Chondrocyte (in vitro differentiated cells): ENCODE measurements at places on chromosomes 2 and 18. TPM values are rescaled to one million over a fixed set of nuclear protein-coding genes. Genes with fewer than 3 reads are reported as not detected.

DNA sequence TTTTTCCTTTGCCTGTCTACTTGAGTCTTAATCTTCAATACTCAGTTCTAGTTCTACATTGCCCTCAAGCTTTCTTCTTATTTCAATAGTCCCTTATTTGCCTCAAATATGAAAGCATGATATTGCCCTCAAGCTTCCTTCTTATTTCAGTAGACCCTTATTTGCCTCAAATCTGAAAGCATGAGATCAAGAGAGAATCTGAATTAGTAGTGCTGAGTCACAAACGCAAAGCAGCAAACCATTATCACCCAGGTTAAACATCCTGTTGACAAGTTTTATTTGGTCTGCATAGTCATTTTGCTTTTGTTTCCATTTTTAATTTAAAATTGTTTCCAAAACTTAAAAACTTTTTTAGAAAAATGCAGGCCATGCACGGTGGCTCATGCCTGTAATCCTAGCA is 583.3 kb upstream of the FSHR start:
- DNase-seq: no peak
- no peaks in the 10 kb centered on the region for H3K36me3 ChIP-seq
- no peak overlapping the region for H3K4me3 ChIP-seq
- H3K27ac ChIP-seq: no peak overlapping the region
- H3K27me3 ChIP-seq: no peaks in the 10 kb centered on the region

PROC gene
- 2.6 to 5.3 TPM (median 2.7 TPM) in 3 replicates for total RNA-seq

TCF4 gene
- total RNA-seq: 36.8 to 91.8 TPM (median 46.6 TPM) in 3 replicates

GRCh38 chr2:142981069-142981378 is 103.6 kb downstream of the KYNU start:
- no peak overlapping the region for H3K4me3 ChIP-seq
- no peaks in the 10 kb centered on the region for H3K27me3 ChIP-seq
- no peak overlapping the region for H3K27ac ChIP-seq
- no peaks in the 10 kb centered on the region for H3K36me3 ChIP-seq

GPR75 gene
- 1.1 to 2.4 TPM (median 1.2 TPM) in 3 replicates for total RNA-seq

TMEM247 gene
- total RNA-seq: not detected in 3 replicates

DNA sequence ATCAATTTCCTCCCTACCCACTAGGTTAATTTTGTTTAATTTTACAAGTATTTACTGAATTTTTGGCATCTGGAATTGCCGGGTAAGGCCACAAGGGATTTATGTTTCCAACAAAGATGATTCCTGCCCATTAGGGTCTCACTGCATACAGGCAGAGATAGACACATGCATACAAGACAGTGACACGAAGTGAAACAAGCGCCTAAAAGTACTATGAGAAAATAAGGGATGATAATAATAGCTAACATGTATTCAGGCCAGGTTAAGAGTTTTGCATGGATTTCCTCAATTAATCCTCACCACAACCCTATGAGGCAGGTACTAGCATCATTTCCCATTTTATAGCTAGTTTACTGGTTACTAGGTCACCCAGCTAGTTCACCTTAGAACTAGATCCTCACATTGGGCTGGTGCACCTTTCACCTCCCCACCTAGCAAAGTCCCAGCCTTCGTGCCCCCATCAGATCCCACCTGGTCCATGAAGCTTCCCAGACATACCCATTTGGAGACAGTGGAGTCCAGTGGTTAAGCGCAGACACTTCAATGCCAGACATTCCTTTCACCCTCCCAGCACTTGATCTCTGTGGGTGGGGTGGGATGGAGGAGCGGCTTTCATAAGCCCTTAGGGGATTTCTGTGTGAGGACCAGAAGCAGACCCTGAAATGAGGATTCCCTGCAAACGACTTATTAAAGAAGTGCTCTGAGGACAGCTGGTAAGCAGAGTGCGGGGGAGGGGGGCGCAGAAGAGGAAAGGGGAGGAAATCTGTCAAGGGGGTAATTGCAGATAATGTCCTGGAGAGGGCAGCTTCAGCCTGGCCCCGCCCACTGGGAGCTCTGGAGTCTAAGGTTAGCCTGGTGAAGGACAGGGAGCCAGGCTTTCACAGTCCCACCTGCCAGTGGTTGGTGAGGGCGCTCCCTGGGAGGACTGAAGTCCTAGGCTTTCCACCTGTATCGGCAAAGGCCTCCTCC is 5.8 kb upstream of the DGUOK start:
- H3K4me1 ChIP-seq: peaks cover 3% of the 10 kb centered on the region
- no peaks in the 10 kb centered on the region for H3K27me3 ChIP-seq
- peak overlapping the region; percentile 20 for H3K27ac ChIP-seq
- H3K4me3 ChIP-seq: no peak overlapping the region

ARHGAP25 gene
- total RNA-seq: 0.31 to 0.50 TPM in 2 of 3 replicates, not detected in the other

DNA sequence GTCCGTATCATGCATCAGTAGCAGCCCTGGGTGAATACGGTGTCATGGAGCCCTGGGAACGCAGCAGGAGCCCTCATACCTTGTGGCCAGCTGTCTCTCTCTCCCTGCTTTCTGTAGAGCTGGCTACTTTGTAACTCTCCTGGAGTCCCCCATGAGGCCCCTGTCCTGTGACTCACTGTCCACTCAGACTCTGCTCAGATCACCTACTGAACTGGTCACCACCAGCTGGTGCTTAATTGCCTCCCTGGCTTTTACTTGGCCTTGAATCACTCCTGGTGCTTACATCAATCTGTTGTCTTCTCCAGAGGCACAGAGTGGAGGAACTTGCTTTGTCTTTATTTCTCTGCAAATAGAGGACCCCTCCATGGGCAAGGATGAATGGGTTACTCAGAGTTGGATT is 172.7 kb downstream of the HRH4 start:
- no peak for DNase-seq
- no peak overlapping the region for H3K27ac ChIP-seq
- H3K27me3 ChIP-seq: peaks cover 14% of the 10 kb centered on the region
- no peaks in the 10 kb centered on the region for H3K4me1 ChIP-seq
- no peaks in the 10 kb centered on the region for H3K36me3 ChIP-seq
- no peak overlapping the region for H3K4me3 ChIP-seq

CHPF gene
- total RNA-seq: 273 to 276 TPM (median 273 TPM) in 3 replicates

DNA sequence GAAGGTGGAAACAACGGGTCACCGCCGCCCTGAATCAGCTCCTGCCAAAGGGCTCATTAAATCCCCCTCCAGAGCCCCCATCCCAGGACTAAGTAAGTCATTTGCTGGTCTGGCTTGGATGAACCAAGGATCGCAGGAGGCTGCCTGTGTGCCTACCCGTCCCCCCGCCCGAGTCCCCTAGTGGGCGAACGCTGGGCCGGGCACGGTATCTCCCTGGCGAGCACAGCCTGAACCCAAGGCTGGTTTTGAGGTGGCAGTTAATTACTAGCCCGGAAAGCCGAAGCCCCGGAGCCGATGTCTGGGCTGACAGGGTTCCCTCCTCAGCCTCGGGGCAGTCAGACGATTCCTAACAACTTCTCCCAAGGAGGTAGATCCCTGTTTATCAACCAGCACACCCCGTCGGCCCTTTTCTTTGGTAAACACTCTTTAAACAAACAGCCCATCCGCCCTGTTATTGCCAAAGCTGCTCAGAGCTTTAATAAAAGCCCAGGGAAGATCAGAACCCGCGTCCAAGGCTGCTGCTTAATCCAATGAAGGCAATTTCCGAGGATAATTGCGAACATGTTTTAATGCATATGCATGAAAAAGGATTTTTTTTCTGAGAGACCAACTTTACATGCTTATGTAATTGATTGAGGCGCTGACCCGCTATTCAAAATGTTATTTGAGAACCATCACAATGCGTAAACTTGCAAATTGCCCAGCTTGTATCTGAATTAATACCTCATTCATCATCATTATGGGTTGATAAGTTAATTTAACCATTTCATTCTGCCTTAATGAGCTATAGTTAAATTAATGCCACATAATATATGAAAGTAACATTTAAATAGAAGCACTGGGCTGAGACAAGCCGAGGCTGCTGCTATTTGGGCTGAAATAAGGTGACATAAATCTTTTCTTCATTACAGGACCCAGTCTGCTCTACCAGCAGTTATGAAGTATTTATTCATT is 10.5 kb downstream of the EVX2 start:
- DNase-seq: no peak
- H3K36me3 ChIP-seq: peaks cover 2% of the 10 kb centered on the region
- H3K4me1 ChIP-seq: peaks cover 4% of the 10 kb centered on the region
- peaks cover 79% of the 10 kb centered on the region for H3K27me3 ChIP-seq
- H3K27ac ChIP-seq: no peak overlapping the region

- no peaks in the 10 kb centered on the region for H3K4me1 ChIP-seq
- H3K27ac ChIP-seq: no peak overlapping the region
- DNase-seq: no peak
- no peak overlapping the region for H3K4me3 ChIP-seq
- no peaks in the 10 kb centered on the region for H3K36me3 ChIP-seq
- peaks cover 6% of the 10 kb centered on the region for H3K27me3 ChIP-seq
These were observed 279.6 kb upstream of the ID2 start for GRCh38 chr2:8402222-8402621.

NDC80 gene
- 4.8 to 6.5 TPM (median 5.8 TPM) in 3 replicates for total RNA-seq

DNA sequence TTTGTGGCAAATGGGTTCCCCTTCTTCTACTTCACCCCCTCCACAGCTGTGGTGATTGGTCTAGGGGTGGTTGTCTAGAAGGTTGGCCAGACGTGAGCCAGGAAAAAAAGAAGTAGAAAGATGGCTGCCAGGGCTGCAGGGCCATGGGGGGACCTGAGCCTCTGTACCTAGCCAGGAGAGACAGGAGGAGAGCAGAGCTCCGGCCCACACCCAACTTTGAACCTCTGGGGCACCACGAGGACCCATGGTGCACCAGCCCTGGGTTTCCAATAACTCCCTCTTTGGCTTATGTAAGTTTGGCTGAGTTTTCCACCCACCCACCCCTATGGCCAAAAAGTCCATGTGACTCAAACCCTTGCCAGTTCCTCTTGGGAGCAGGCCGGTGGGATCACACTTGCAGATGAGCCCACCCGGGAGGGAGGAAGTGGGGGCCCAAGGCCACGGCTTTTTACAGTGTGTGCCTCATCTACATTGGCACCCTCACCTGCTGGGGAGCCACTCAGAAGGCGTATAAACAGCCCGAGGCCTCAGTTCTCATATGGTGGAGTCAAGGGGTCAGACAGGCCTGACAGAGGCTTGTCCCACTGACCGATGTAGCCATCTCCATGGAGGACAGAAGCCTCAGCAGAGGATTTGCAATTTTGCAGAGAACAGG is 293.1 kb upstream of the HDAC4 start:
- peaks cover 7% of the 10 kb centered on the region for H3K27me3 ChIP-seq
- DNase-seq: no peak
- H3K4me3 ChIP-seq: no peak overlapping the region
- no peaks in the 10 kb centered on the region for H3K4me1 ChIP-seq

TEX44 gene
- not detected in 3 replicates for total RNA-seq

GATA6 gene
- 3.6 to 13.9 TPM (median 13.1 TPM) in 3 replicates for total RNA-seq
